Fibroblast of skin of right biceps (primary cell): ENCODE measurements at places on chromosomes 3 and 15.
A peak's percentile ranks its signal among the peaks of the same experiment; 100 is the strongest.

DNA sequence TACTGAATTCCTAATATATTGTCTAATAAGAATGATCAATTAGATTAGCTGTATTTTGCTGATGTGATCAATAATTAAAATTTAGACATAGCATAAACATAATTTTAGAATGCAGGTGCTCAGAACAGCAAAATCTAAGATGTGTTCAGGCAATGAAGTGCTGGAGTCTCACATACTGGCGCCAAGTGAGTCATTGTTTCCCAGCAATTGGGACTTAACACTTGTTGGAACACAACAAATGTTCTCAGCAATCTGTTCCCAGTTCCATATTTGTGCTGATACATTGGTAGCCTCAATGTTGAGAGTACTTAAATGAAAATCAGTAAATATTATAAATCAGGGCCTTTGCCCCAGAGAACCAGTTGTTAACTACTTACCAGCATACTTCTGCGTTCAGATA is 619.0 kb downstream of the ROBO1 start:
- peak; percentile 3 for DNase-seq

DNA sequence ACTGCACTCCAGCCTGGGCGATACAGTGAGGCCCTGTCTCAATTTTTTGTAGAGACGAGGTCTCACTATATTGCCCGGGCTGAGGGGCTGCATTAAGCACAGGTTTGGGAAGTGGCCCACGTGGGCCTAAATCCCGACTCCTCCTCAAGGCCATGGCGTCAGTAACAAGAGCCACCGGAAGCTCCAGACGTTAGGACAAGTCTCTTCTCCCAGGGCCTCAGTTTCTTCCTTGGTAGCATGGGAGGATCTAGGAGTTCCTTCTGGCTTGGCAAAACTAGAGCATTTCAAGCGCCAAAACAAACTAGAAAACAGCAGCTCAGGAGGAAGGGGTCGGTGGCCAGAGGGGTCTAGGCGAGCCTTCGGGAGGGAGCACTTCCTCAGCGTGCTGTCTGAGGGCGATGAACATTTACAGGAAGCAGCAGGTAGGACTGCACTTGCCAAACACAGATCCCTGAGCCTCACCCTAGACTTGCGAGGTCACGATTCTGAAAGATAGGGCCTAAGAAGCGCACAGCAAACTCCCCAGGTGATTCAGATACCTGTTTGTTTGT is 536 bp downstream of the SNAPC5 start:
- DNase-seq: no peak

- no peak for DNase-seq
These were observed 146.1 kb upstream of the THBS1 start for GRCh38 chr15:39434751-39435238.

- peak; percentile 66 for DNase-seq
These were observed 63.8 kb downstream of the LRRC49 start for GRCh38 chr15:70956201-70956995.

DNA sequence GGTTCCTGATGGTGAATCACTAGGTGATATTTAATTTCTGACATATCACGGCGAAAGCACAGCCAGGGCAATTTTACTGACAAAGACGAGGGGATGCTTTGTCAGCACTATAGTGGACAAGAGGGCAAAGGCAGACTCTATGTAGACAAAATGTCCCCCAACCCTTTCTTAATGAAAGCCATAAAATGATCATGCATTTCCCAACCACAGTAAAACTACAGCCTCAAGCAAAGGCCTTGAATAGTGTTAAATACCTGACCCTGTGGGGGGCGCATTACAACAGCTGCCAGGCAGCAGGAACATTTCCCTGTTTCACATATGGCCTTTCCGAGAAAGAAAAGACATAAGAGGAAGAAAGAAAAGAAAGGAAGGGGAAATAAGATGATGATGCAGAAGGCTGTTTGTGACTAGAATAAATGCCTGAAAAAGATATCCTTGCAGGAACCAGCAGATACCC is 49.5 kb downstream of the GLDN start:
- no peak for DNase-seq
